Hematopoietic multipotent progenitor cell treated with erythropoietin and hydrocortisone succinate and interleukin-3 and kit ligand, for 6 days (in vitro differentiated cells): ENCODE measurements at places on chromosomes 12 and 14.
A peak's percentile ranks its signal among the peaks of the same experiment; 100 is the strongest.

- DNase-seq = peak; percentile 82
Measured at GRCh38 chr12:98373025-98373554, 142.3 kb upstream of the TMPO start.

GRCh38 chr12:50640321-50640939 is 123.5 kb upstream of the ATF1 start:
- DNase-seq = no peak

GRCh38 chr12:14920475-14921126 is 17.7 kb downstream of the ERP27 start:
- DNase-seq = peak; percentile 44

DNA sequence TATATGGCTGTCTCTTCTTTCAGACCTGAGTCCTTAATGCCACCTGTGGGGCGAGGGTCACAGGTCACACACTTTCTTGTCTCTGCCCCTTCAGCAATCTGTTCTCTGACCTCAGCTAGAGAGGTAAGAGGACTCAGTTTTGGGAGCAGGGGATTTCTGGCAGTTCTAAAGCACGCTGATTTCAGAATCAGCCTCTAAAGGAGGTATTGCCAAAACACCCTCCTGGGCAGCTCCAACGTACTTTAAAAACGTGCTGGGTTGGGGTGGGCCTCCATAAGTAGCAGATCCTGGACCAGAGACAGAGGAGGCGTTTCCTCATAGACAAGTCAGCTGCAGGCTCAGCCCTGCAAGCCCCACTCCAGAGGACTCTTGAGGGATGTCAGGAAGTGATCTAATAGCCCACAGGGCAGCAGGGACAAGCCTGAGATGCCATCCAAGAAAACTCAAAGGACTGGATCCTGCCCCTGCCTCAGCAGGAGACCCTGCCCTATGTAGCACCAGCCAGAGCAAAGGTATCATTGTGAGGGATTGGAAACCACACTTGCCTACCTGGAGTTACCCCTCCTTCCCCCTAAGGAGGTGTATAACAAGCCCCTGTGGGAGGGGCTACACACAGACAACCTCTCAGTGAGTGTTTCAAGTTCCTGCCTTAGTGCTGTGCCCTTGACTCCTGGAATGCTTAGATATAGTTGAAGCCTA is 8.5 kb downstream of the CTDSP2 start:
- DNase-seq = peak; percentile 51

- no peak for DNase-seq
Measured at GRCh38 chr14:78968265-78968664, 798.1 kb downstream of the NRXN3 start.

DNA sequence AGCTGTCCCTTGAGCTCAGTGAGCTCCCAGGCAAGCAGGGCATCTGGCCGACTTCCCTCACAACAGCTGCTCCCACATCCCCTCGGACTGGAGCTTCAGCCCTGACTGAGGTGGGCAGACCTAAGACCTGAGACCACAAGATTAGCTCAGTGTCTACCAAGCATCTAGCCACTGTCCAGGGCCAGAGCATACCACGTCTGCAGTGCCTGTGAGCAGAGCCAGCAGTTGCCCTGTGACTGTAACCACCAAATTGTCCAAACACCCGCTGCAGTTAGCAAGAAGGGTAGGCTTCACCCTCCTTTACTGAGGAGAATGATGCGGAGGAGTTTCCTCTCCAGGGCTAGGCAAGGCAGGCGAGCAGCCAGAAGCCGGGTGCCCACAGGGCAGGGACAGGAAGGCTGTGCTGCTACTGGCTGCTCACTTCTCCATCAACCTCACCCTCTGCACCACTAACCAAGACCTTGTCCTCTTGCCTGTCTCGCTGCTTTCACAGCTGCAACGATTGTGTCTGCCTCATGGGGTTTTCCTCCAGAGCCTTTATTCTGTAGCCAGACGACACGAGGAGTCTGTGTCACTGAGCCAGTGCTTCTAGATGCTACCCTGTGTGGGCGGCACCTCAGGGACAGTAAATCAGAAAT is 53.9 kb downstream of the ANAPC7 start:
- peak; percentile 57 for DNase-seq

GRCh38 chr14:103679351-103679750 is 35.9 kb downstream of the XRCC3 start:
- peak; percentile 83 for DNase-seq

- DNase-seq = peak; percentile 81
Measured at GRCh38 chr14:50061664-50062437, 54.5 kb downstream of the VCPKMT start.

DNA sequence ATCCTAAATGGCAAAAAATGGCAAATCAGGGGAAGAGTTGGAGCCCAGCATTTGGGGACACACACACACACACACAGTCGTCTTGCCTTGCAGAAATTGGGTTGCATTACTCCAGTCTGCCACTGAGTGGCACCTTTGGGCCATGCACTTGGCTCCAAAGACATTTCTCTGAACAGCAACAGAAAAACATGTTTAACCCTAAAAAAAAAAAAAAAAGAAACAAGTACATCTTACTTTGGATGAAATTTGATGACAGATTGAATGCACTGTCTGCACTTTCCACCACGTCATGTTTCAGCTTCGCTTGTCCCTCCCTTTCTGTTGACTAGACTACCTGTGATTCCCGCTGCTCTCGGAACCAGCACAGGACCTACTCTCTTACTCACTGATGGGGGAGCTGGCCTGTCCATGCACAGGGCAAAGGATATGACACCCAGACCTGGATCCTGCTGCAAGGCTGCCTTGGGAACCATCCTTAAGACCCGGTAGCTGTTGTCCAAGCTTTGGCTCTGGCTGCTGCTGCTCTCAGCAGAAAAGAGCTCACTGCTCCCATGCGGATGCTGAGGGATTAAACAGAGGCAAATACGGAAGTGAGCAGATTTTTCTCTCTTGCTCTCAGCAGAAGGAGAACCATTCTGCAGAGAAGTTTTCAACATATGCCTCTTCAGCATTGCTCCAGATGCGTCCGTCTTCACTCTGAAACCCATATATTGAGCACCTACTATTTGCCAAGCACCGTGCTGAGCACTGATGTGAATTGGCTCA is 376.8 kb downstream of the DPF3 start:
- peak; percentile 74 for DNase-seq

DNA sequence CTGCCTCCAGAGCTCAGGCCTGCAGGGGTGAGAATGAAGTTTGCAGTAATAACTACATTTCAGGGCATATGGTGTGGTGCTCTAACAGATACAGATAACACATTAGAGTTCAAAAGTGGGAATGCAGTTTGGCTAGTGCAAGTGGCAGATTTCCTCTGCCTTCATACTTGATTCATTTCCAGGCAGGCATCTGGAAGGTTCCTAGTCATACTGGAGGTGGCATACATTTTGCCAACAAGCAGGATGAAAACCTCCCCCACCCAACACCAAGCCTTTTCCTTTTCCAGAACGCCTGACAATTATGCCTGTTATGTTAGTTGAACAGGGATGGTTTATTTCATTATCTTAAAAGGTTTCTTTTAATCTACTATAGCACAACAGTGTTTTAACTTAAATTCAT is 24.3 kb downstream of the VTI1B start:
- DNase-seq = no peak

- no peak for DNase-seq
Measured at GRCh38 chr12:64612843-64613242, 2.5 kb downstream of the RASSF3 start.

GRCh38 chr14:100252684-100253083 is 13.7 kb downstream of the YY1 start:
- no peak for DNase-seq

DNA sequence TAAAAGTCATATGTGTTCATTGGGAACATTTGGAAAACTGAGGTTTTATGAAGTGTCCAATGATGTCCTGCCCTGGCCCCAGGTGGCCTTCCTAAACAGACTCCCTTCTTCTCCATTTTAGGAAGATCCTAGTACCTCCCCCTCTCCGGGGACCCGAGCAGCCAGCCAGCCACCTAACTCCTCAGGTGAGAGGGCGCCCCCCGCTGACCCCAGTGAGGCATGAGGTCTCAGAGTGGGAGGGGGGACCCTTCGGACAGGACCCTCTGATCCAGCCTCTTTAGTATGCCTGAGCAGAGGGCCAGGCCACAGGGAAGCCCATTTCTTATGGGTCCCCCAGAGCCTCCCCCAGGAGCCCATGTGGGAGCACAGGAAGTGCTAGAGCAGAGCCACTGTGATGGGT is 23.7 kb downstream of the DEGS2 start:
- no peak for DNase-seq
